ENCODE measurements at places on chromosomes 13 and 19. TPM values are rescaled to one million over a fixed set of nuclear protein-coding genes. Genes with fewer than 3 reads are reported as not detected.
A peak's percentile ranks its signal among the peaks of the same experiment; 100 is the strongest.

- DNase-seq, result no peak
These were observed 160.0 kb downstream of the RBM26 start for GRCh38 chr13:79245937-79246577.

GRCh38 chr19:22893855-22894270 lies 61.8 kb downstream of the ZNF723 start:
- DNase-seq, result no peak

DNA sequence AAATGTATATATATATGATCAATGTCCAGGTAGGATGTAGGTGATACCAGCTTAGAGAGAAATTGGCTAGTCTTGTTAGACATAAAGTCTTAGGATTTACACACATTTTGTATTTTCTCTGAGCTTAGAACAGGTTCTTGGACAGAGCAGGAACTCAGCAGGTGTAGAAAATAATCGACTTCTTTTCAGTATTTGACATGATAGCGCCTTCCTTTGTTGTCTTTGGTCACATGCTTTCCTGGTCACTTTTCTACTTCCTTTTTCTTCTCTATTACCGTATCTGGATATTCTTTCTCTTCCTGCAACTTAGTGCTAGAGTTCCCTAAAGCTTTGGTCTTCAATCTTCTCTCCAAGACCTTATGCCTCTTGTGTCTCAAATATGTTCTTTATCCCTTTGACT lies 107.4 kb downstream of the LRCH1 start:
- no peak for DNase-seq

DNA sequence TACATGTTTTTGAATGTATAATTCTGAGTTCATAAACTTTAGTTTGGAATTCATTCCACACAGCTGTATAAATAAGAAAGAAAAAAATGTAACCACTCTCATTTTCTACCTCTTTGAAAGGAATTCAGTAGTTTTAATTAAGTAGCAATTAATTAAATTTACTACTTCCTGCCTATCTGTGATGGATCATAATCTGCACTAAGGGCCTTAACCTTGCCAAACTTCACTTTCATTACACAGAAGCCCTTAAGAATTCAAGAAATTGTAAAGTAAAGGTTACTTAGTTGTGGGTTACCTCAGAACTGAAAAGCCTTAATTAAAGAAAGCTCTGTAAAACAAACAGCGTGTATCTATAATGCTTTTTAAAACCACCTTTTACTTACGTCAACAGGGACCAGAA lies 111.9 kb upstream of the FBXL3 start:
- no peak for DNase-seq

DNA sequence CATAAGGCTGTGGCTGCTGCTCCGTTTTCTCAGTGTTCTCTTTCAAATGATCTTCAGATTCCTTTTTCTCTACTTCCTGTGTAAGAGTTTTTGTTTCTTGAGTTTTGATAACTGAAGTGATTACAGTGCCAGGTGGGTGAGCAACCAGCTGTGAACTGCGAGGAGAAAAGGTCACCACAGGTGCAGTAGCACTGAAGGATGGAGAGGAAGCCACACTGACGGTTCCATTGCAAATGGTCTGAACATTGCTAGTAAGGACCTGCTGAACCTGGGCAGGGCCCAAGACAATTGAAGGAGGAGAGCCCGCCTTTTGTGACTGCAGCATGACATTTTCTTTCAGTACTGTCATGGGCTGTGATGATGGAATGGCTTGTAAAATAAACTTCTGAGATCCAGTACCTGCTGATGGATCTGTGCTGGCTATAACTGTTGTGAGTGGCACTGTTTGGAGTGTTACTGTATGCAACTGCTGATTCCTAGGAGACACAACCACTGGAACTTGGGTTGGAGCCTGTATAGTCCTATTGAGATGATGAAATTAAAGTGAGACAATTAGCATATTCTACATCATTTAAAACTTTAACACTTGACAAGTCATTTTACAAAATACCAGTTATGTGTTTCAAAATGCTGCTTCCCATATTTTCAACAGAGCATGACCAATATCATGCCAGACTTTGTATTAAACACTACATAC lies 85.5 kb downstream of the ELF1 start:
- no peak for DNase-seq

DNA sequence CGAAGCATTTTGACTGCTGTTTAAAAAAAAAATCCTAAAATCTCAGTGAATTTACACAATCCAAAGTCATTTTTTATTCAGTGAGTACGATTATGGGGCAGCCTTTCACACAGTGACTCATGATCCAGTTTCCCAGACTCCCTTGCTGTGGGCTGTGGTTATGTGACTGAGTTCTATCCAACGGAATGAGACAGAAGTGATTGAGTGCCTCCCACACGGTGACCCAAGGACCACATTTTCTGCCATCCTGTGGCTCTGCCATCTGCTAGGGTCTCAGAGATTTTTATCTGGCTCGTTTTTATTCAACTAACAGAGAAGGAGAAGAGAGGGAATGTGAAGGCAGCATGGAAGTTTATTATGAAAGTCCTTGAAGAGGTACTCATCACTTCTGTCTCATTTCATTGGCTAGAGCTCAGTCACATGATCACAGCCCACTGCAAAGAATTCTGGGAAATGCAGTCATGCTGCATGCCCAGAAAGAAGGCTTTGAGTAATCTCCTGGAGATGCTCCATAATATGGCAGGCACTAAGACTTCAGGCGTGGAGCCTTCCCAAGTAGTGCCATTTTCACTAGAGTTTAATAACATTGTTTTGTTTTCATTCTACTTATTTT lies 999.4 kb downstream of the UQCRFS1 start:
- DNase-seq, result no peak

- DNase-seq, result no peak
These were observed 15.0 kb downstream of the ZNF114 start for GRCh38 chr19:48284896-48285295.

DNA sequence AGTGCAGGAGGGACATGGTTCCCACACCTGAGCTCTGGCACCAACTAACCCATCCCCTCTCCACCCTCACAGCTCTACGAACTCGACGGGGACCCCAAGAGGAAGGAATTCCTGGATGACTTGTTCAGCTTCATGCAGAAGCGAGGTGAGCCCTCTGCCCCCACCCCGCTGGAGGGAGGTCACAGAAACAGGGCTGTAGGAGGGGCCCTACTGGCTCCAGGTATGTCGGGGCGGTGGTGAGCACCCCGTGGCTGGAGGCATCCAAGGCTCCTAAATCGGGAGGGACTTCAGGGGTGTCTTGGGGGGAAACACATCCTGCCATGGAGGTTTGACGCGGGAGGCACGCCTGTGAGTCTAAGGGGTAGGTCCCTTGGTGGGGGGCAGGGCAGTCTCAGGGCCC lies 24.1 kb upstream of the WDR18 start:
- no peak for DNase-seq

GRCh38 chr13:26132756-26133155 lies 80.9 kb upstream of the SHISA2 start:
- DNase-seq, result no peak

GRCh38 chr19:40220674-40221073 lies 2.5 kb upstream of the TTC9B start:
- DNase-seq, result no peak

GRCh38 chr19:29683009-29683408 lies 17.7 kb downstream of the PLEKHF1 start:
- DNase-seq, result no peak

- no peak for DNase-seq
These were observed 113.0 kb downstream of the TEX26 start for GRCh38 chr13:31045286-31046081.

- peak; percentile 52 for DNase-seq
These were observed 8.8 kb upstream of the BBC3 start for GRCh38 chr19:47239610-47240296.

- no peak for DNase-seq
These were observed 150.9 kb downstream of the PDS5B start for GRCh38 chr13:32737111-32737571.

DNA sequence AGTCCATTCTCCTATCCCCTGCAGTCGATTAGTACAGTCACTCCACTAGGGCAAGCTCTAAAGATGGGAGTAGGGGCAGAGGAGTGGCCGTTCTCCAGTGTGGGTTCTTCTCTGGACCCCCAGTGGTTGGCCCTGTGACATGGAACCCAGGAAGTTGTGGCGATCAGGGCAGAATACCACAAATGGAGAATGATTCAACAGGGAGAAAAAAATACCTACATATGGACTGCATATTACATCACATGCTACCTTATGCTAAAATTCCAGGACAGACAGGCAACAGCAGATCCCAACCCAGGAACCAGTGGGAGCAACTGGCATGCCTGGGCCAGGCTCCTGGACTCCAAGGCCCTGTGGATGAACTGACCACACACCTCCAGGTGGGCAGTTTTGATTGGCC lies 20.4 kb downstream of the POU2F2 start:
- no peak for DNase-seq

- DNase-seq, result no peak
These were observed 10.6 kb upstream of the PNMA8A start for GRCh38 chr19:46481947-46482346.

GRCh38 chr13:51549050-51549449 lies 35.2 kb upstream of the WDFY2 start:
- no peak for DNase-seq

Gene PSG3
- 0.65 TPM for total RNA-seq

Gene HAUS8
- 26.2 TPM for total RNA-seq

Gene SHISA7
- not detected for total RNA-seq
